ENCODE measurements at places on chromosomes 16 and 17.

DNA sequence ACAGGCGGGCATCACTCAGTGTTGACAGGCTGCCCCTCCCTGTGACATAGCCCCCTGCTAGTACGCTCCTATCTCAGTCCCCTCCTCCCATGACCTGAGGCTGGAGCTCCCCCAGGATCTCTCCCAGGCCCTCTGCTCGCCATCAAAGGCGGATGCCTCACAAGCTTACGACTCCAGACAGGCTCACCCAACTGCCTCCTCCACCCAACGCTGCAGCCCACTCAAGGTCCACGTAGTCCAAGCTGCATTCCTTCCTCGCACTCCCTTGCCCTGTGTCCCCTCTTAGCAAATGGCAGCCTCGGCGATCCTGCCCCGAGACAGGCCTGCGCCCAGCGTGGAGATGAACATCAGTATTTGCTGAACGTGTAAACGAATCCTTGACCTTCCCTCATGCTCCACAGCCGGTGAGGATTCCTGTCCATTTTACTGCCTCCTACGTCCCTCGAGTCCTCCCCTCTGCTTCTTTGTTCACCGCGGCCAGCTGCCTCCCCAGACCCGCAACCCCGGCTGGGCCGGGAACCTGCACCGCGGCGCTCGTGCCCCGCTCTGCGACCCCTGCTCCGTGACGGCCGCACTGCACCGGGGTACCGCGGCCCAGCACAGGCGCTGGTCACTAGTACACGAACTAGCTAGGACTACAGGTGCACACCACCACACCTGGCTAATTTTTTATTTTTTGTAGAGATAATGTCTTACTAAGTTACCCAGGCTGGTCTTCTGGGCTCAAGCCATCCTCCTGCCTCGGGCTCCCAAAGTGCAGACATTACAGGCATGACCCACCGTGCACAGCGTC lies 838 bp upstream of the TMEM97 start:
- no peak for DNase-seq

DNA sequence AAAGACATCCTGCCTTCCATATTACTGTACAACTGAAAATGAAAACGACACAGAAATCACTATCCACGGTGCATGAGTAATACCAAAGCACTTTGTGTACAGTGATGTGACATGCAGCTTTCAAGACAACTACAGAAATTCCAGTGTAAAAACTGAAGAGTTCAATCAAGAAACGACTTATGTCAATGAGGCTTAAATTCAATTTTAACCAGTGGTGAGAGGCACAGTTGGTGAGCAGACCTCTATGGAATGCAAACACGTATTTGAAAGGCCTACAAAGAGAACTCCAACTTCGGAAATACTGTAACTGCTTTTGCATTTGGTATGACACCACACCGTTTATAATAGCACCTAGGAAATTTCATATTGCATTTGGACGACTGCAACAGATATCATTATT lies 87.6 kb downstream of the USP31 start:
- DNase-seq: no peak

DNA sequence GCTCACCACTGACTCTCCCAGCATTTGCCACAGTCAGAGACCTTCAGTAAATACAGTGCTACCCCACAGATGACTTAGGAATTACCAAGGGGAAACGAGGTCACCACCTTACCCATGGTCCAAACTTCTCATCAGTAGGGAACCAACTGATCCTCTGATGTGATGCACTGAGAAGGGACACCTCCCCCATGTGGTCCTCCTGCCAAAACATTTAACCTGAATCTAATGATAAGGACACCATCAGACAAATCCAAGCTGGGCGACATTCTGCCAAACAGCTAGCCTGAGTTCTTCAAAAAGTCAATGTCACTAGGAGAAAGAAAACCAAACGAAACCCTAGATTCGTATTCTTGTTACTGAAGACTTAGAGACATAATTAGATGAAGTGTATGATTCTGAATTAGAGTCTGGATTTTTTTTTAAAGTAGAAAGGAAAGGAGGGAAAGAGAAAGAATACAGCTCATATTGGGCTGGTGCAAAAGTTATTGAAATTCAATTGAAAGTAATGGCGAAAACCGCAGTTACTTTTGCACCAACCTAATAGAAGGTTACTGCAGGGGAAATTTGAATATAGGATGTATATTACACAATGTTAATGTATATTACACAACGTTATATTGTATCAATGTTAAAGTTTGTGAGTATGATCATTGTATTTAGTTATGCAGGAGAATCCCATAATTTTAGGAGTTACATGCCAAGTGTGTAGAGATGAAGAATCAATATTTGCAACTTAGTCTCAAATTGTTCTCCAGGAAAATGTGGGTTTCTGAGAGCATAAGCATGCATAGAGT lies 2.3 kb upstream of the CSNK2A2 start:
- DNase-seq: no peak

GRCh38 chr16:66486773-66487579 lies 59.9 kb downstream of the BEAN1 start:
- DNase-seq: no peak

DNA sequence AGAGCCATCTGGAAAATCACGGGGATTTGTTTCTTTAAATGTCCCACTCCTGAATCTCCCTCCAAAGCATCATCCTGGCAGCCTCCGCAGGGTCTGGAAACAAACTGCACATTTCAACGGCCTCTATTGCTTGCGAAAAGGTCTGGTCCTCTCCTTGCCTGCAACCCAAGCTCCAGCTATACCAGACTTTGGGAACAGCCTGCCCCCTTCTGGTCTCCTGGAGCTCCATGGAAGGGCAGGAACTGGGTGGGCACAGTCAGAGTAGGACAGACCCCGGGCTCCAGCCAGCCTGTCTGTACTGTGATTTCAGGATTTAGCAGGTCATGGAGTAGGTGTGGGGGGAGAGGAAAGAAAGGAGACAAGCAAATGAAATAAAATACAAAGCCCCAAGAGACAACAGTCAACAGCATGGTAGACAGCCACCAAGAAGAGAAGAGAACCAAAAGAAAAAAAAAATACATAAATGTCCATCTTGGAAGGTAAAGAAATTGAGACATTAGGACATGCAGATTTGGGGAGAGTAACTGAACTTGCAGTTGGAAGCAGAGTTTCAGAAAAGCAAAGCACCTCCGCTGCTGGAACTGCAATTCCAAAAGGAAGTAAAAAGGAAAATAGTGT lies 2.7 kb downstream of the XYLT1 start:
- DNase-seq: no peak

DNA sequence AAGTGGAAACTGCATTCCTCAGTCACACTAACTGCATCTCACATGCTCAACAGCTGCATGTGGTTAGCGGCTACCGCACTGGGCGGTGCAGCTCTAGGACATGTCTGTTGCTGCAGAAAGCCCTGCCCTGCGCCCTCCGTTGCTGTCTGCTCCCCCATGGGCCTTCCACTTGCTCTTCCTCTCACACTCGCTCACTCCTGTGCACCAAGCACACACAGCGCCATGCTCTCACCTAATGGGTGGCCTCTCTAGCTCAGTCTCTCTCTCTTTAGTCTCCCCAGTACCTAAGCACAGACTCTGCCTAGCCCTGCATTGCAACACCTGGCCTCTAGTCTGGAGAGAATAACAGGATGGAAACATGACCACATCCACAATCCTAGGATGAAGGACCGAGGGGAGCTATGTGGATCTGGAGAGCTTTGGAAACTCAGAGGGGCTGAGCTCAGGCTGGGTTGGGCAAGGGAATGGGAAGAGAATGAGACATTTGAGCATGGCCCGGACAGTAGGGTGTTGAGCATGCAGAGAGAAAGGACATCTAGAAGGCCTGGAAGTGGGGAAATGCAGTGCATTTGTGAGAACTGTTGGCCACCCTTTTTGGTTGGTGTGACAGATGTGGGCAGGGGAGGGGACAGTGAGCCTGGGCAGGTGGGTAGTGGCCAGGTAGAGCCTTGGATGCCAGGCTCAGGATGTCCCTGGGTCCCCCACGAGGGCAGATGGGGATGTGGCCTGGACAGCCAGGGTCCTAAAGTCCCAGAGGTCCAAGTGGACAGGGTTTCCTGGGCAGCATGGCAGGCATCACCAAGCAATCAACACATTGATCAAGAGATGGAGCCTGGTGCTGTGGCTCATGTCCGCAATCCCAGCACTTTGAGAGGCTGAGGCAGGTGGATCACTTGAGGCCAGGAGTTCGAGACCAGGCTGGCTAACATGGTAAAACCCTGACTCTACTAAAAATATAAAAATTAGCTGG lies 16.1 kb downstream of the SGCA start:
- DNase-seq: no peak

GRCh38 chr16:4868026-4868425 lies 20.7 kb downstream of the UBN1 start:
- DNase-seq: no peak

DNA sequence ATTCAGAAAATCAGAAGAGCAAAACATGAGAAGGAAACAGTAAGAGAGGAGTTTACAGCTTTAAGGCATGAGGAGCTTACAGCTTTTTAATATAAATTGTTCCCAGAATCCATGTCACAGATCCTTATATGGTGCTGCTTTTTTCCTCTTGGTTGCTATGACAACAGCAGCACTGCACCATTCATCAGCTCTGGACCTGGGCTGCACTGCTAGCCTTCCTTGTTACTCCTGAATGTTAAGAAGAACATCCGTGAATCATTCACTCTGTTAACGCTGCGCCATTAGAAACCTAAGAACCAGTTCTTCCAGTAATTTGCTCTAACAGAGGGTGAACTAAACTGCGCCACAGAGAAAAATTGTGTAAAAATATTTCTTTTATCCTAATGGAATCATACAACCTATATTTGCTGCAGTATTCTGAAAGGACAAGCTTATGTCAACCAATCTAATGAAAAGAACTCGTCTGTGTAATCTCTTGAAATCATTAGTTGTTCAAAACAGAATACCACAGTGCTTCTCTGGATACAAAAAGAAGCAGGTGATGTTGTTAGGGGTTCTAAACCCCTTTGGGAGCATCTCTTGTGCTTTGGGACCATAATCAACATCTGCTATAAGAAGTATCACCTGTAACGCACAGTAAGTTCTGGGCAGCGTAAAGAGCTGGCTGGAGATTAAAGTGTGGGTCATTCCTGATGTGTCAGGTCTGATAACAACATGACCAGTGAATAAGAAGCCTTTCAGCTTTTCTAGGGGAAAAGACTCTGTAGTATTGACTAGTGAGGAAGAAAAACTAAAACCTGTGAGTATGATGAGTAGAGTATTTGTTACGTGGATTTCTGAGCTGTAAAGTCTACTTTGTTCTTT lies 151.2 kb downstream of the TANC2 start:
- DNase-seq: no peak

DNA sequence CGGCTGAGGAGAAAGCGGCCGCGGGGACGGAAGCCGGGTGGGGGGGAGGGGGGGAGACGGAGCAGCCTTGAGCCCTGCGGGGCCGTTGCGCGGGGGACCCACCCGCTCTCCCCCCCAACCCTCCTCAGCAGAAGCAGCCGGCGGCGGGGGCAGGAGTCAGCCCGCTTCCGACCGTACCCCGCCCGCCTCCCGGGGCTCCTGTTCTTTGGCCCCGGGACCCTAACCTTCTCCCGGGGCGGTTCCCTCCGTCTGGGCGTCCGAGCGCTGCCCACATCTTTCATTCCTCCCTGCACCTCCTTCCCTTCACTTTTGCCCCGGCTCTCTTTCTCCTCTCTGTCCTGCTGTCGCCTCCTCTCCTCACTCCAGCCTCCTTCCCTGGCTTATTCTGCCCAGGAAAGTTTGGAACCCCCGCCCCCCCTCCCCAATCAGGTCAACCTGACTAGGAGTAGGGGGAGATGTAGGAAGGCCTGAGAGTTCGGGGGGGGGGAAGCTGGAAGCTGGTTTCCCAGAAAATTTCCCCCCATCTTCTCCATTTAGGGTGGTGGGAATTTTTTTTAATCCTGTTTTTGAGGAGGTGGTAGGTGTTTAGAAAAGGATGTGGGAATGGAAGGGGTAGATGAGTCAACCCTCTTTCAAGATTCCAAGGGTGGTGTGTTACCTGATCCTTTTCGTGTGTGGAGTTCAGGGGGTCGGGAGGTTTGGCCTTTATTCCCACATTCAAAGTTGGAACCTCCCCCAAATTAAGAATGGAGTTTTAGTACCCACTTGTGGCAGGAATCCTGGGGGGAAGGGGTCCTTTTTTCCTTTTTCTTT lies 427 bp upstream of the NLK start:
- DNase-seq: no peak

GRCh38 chr16:2702871-2703745 lies 16.9 kb downstream of the PRSS27 start:
- no peak for DNase-seq

GRCh38 chr16:82675300-82675699 lies 48.5 kb downstream of the CDH13 start:
- no peak for DNase-seq

- DNase-seq: no peak
Observed at GRCh38 chr16:47142486-47142820, 1.3 kb downstream of the NETO2 start.

DNA sequence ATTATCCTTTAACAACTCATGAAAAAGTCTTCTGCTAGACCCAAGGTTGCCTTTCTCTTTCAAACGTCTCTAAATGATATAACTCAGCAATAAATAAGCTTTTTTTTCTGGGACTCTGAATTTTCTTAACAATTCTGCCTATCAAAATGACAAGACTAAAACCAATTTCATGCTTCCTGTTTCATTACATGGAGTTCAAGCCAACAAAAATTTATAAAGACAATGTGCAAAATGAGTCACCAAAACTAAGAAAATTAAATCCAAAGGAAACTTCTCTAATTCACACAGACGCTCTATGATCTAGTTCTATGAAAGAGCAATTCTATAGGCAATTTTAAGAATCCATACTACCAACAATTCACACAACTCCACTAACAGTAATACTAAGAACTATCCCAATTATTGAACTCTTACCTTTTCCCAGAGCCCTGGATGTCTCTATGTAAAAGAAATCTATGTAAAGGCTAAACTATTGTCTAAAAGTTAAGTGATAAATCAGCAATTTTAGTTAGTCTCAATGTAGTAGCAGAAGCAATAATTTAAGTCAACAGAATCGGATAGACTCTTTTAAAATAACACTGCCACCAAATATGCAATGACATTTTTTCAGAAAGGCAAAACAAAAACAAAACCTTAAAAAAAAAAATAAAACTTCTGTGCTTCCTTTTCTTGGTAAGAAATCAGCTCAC lies 44.2 kb downstream of the ZZEF1 start:
- DNase-seq: no peak

DNA sequence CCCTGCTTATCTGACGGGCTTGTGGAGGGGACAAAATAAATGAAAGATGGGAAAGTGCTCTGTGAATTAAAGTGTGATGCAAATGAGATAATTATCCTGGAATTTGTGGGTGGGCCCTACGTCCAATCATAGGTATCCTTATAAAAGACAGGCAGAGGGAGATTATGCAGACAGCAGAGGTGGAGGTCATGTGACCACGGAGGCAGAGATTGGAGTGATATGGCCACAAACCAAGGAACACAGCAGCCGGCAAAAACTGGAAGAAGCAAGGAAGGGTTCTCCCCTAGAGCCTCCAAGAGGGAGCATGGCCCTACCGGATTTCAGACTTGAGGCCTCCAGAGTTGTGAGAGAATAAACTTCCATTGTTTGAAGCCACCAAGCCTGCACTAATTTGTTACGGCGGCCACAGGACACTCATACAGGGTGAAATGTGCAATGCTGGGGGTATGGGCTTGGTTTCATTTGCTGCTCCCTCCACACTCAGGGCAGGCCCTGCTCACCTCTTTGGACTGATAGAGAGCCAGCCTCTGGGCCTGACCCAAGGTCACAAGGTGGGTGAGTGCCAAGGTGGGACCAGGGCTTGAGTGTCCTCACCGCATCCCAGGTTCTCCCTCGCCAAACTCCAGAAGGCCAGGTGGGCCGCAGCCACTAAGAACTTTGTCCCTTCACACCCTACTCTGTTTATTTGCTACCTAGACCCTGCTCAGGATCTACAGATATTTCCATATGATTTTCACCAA lies 149.6 kb upstream of the TNRC6C start:
- no peak for DNase-seq

Data from vagina (tissue), 2 donors.